ENCODE measurements at places on chromosomes 12 and 14.

DNA sequence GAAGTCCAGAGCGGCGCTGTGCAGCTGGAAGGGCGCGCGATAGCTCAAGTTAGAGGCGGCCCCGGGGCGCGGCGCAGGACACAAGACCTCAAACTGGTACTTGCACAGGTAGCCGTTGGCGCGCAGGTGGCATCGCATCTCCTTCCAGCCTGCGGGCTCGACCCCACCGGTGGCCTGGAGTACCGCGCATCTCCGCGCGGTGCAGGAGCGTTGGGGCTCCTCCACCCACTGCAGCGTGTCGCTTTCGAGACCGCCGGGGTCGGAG, 553 bp downstream of the CLEC14A start:
- no peak for DNase-seq

DNA sequence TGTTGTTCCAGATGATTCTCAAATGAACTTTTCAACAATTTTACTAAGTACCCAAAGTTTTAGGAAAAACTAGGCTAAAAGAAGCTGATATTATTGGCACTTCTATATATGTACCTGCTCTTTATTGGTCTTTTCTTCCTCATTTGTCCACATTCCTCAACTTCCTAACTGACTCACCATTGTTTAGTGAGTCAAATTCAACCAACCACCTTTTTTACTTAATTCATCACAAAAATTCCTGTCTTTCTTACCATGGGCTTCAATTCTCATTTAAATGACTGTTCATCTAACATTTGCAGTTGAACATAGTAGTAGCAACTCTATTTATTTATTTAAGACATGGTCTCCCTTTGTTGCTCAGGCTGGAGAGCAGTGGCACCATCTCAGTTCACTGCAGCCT, 47.6 kb upstream of the SLC2A13 start:
- DNase-seq, result no peak

DNA sequence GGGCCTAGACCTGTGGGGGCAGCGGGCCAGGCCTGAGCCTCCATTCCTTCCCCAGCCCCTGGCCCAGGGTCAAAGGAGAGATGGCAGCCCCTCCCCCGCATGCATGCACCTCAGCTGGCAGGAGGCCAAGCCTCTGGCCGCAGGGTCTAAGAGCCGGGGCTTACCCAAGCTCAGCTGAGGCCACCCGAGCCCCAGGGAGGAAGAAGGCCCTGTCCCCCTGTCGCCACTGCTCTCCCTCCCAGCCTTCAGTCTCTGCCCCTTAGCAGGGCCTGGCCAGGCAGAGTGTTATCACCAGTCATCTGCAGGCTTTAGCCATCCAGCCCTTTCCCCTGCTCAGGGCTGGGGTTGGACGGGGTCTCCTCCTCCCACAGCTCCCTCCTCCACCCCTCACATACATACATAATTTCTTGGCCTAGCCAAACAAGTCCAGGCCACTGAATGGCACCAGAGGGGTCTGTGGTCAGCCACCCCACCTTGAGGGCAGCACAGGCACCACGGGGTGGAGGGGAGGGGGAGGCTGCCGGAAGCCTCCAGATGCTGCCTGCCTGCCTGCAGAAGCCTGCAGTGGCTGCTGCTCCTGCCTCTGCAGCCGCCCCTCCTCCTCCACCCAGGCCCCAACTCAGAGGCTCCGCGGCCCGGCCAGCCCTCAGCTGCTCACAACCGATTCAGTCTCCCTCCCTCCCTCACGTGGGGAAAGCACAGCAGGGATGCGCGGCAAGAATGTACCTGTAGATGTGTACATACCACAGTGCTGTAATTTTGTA, 22.8 kb downstream of the RAB35 start:
- no peak for DNase-seq

DNA sequence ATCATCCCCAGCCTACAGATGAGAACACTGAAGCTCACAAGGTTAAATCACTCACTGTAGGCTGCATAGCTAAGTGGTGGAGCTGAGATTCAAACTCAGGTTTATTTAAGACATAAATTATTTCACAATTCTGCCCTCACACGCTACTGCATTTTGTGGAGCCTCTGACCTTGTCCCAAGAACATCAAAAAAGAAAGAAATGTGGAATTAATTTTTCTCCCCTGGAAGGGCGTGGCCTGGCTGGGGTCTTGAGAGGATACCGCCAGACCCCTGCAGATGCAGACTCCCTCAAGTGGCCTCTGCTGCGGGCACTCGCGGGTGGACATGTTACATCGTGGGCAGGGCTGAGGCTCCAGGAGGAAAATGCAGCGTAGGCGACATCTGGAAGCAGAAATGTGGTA, 40.6 kb downstream of the LTBP2 start:
- no peak for DNase-seq

GRCh38 chr12:79546466-79547043, 144.2 kb downstream of the PAWR start:
- DNase-seq, result no peak

DNA sequence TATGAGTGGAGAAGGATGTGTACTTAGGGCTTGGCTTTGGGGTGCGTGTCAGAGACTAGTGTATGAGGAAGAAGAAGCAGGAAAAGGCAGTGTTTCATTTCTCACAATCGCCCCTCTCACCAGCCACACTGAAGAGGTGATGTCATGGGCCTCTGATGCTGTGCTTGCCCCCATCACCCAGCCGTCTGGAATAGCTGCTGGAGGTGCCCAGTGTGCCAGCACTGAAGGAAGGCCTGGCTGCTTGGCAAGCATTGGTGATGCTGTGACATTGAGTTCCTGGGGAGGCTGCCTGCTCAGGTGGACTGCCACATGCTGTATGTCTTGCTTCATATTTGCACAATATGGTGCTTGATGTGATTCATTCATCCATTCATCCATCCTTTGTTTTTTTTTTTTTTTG, 56.2 kb downstream of the CRADD start:
- DNase-seq, result no peak

DNA sequence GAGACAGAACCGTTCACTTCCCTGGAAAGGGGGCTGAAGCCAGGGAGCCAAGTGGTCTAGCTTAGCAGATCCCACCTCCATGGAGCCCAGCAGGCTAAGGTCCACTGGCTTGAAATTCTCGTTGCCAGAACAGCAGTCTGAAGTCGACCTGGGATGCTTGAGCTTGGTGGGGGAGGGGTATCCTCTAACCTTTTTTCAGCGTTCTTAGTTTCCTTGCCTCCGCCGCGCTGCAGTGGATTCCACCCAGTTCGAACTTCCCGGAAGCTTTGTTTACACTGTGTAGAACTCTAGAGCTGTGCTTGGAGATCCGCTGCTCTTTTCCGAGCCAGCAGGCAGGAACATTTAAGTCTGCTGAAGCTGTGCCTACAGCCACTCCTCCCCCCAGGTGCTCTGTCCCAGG, 45.2 kb upstream of the FKBP4 start:
- DNase-seq, result no peak

GRCh38 chr14:95533391-95533821, 1.4 kb upstream of the GLRX5 start:
- DNase-seq, result no peak

- no peak for DNase-seq
Measured at GRCh38 chr14:43406931-43407330, 1100.2 kb downstream of the FSCB start.
